ENCODE measurements at places on chromosomes 7 and 10.
A peak's percentile ranks its signal among the peaks of the same experiment; 100 is the strongest.

GRCh38 chr10:104096692-104097091, 11.0 kb upstream of the COL17A1 start:
- no peak for DNase-seq

DNA sequence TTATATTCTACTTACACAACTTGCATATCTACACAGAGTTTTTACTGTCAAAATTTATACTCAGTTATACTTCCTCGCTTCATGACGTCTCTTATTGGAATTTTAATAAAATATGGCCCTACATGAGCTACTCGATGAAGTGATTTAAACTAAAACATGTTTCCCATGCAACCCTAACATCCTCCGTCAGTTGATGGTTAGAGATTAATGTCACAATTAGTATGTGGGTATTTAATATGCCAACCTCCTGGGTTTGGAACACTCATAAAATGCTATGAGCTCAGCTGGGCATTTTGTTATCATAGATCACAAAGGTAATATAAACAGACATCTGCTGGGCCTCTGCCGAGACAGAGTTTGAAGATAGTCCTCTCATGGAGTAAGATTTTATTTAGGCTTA, 66.5 kb downstream of the GNAT3 start:
- no peak for DNase-seq

GRCh38 chr7:106365252-106366005, 80.6 kb upstream of the NAMPT start:
- peak; percentile 61 for DNase-seq

DNA sequence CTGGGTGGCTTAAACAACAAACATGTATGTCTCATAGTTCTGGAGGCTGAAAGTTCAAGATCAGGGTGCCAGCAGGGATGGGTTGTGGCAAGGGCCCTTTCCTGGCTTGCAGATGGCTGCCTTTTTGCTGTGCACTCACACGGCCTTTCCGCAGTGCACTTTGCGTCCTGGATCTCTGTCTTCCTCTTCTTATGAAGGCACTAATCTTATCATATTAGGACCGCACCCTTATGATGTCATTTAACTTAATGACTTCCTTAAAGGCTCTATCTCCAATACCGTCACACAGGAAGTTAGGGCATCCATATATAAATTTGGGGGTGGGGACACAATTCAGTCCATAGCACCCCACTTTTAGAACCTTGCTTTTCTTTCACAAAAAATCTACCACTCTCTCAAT, 255.2 kb downstream of the SNX13 start:
- no peak for DNase-seq

DNA sequence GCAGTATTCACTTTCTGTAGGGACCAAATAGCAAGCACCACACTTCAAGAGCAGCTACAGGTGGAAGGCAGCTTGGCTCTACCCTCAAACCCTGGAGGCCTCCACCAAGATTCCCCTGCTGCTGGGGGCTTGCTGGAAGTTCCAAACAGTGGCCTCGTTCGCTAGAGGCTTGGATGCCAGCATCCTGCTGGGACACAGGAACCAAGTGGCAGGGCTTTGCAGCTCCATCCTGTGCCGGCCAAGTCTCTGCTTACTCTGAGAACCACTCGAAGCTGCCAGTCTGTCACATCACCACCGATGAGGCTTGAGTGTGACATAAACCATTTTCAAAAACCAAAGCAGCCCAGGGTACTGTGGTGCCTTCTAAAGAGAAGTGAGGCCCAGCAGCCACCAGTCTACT, 69.2 kb upstream of the UNC5B start:
- DNase-seq, result no peak

GRCh38 chr7:123994449-123994848, 38.4 kb downstream of the TMEM229A start:
- DNase-seq, result no peak

DNA sequence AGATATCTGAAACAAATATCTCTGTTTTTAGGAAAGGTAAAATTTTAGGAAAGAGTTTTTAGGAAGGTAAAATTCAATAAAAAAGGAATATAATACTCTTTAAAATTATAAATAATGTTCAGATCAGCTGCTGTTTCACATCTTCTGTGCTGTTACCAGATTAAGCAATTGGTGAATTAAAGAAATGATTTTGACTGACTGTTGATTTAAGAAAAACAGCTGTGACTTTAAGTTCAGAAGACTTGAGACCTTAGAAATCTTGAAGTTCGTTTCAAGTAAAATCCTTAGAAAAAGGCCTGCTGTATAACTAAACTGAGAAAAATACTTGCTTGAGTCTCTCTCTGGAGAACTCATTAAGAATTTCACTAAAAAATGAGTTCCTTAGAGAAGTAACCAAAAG, 250.6 kb downstream of the DOCK4 start:
- no peak for DNase-seq

- DNase-seq, result no peak
These were observed 265.1 kb downstream of the FGFR2 start for GRCh38 chr10:121332829-121333765.

DNA sequence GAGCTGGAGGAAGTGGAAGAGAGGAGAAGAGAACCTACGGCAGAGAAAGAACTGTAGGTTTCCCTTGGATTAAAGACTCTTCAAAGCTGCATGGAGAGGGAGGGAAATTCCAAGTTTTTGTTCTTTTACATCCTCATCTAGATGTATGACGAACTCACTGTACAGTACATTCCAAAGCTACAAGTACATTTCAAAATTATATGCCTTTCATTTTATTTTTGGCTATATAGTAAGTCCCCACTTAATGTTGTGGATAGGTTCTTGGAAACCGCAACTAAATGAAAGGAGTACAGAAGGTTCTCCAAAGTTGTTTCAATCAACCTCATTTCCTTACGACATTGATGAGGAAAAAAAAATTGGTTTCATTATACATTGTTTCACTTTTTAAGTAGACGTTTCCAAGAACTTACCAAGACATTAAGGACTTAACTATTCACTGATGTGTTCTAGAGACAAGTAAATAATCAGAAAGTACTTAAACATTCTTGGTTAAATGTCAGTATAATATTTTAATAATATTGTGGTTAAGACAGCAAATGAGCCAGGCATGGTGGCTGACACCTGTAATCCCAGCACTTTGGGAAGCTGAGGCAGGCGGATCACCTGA, 16.1 kb upstream of the JMJD1C start:
- no peak for DNase-seq

GRCh38 chr10:118907051-118907450, 122.5 kb upstream of the NANOS1 start:
- no peak for DNase-seq

DNA sequence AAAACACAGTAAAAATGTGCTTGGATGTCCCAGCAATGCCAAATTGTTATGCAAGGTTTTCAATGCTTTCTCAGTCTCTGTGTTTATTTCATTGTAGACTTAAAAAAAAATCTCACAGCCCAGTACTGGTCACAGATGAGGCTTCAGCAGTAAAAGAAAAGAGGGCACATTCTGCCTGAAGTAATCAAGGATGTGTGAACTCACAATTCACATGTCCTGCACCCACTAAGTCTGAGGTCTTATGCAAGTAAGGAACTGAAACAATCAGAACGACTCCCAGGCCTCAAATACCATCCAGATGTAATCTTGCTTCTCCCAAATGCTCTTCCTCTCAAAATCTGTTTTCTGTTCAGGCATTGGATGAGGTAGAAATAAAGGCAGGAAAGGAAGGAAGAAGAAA, 33.7 kb downstream of the ADRB1 start:
- DNase-seq, result no peak

DNA sequence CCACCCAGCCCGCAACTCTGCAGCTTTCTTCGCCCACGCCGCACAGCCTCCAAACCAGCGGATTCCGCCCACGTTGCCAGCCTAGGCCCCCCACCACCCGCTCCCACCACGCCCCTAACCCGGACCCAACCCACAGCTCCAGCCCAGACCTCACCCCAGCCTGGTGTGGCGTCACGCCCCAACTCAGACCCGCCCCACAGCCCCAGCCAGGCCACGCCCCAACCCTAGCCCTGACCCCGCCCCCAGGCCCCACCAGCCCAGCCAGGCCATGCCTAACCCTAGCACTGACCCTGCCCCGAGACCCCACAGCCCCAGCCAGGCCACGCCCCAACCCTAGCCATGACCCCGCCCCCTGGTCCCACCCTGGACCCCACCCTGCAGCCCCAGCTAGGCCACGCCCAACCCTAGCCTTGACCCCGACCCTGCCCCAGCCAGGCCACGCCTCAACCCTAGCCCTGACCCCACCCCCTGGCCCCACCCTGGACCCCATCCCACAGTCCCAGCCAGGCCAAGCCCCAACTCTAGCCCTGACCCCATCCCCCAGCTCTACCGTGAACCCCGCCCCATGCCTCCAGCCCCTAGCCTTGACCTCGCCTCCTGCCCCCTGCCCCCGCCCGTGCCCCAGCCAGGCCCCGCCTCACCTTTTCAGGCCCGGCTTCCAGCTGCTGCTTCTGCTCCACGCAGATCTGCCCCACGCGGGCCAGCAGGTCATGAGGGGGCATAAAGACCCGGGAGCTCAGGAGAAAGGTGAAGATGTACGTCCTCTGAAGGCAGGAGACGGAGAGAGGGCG, 64.0 kb downstream of the RASGEF1A start:
- DNase-seq, result peak; percentile 38
